Stimulated activated CD8-positive, alpha-beta memory T cell treated with anti-CD3 and anti-CD28 coated beads, Interleukin-2, amount 100 ng/mL, for 48 hours (primary cell): ENCODE measurements at places on chromosomes 12 and 14.
A peak's percentile ranks its signal among the peaks of the same experiment; 100 is the strongest.

DNA sequence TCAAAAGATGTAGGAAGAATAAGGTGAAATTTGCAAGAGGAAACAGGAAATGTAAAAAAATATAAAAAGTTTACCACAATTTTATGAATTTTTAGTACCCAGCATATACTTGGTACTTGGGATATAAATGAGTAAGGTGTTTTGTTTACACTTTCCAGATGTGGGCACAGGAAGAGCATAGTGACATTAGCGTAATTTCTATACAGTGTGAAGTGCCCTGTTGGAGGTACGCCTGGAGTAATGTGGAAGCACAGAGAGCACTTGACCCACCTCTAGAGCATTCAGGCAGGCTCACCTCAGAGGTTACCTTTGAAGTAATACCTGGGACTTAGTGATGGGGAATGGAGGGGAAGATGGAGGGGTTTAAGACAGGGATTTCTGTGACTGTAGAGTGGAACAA lies 89.5 kb downstream of the AEBP2 start:
- DNase-seq: no peak

DNA sequence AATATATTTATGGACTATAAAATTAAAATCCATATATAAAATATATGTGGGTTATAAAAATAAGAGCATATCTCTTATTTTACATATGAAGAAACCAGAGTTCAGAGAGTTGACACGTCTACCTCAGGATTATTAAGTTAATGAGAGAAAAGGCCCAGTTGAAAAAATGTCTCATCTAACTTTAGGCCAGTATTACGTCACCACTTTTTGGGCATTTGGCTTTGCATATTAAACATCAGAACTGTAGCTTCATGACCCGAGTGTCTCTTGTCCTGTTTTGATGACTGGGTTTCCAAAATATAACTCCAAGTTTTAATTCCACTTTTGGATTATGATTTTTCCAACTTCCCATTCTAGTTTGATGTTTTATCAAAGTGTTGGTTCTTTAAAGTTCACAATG lies 1026.1 kb downstream of the SLC6A15 start:
- DNase-seq: no peak

DNA sequence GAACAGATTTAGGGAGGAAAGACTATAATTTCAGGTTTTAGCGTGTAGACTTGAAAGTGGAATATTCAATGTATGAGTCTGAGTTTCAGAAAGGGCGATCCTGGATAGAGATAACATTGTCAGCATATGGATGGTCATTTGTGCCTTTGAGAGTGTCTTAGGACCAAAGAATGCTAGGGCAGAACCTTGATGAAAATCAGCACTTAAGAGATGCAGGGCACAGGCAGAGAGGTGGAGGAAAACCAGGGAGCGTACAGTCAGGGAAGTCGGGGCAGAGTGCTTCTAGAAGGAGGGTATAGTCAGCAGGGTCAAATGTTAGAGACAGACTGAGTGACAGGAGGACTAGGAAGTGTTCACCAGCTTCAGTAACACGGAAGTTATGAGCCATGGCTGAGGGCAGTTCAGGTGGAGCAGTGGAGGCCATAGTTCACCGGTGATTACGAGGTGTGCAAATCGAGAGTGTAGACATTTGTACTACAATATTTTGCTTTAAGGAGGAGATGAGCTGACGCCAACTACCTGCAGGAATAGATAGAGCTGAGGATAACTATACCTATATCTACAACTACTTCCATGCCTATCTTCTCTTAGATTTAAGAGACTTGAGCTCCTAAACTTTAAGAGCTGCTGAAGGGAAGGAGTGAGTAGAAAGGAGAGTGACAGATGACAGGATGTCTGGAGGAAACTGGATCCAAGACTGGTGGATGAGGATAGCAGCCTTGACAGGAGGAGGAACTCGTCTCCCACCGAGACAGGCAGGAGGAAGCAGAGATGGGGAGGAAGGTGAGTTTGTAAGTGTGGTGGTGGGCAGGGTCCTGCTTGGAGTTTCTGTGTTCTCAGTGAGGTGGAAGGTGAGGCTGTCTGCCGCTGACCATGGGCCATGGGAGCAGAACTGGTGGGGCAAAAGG lies 6.5 kb downstream of the CBLN3 start:
- no peak for DNase-seq

DNA sequence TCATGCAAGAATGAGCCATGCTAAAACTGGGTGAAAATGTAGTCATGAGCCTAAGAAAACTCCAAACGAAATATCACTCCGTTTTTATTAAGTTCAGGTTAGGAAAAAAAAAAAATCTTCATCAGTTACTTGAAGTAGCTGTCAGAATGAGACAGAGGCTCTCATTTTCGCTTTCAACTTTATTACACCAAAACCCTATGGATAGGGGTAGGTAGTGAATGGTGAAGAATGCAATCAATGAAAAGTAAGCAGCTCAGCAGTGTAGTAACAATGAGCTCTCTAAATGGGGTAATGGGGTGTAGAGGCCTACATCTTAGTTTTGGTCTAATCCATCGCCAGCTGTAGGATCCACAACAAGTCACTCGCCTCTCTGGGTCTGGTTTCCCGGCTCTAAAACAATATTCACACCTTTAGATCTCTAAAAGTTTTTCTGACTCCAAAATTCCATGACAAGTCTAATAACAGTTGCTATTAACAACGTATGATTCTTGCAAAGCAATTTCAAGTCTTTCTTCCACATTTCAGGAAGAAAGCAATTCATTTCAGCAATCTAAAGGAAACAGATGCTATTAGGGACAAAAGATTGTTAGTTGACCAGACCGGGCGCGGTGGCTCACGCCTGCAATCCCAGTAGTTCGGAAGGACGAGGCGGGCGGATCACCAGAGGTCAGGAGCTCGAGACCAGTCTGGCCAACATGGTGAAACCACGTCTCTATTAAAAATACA lies 1.7 kb downstream of the BTBD7 start:
- DNase-seq: no peak

GRCh38 chr12:666766-667308 lies 3.6 kb upstream of the NINJ2 start:
- no peak for DNase-seq

DNA sequence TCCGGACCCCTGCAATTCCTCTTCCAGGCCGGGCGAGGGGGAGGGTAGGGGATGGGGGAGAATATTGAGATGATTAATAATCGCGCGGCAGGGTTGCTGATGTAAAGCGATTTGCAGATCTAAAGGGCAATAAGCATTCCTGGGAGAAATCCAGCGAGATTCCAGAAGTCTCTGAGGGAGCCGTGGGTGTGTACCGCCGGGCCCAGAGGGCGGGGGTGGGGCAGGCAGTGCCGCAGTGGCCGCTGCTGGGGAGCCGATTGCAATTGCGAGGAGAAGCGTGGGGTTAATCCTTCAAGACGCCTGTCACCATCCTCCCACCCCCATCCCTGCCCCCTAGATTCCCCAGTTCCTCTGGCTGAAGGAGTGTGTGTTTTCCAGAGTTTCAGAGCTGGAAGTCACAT lies 16.4 kb downstream of the FOS start:
- no peak for DNase-seq

GRCh38 chr14:27008187-27008586 lies 410.4 kb upstream of the NOVA1 start:
- no peak for DNase-seq

DNA sequence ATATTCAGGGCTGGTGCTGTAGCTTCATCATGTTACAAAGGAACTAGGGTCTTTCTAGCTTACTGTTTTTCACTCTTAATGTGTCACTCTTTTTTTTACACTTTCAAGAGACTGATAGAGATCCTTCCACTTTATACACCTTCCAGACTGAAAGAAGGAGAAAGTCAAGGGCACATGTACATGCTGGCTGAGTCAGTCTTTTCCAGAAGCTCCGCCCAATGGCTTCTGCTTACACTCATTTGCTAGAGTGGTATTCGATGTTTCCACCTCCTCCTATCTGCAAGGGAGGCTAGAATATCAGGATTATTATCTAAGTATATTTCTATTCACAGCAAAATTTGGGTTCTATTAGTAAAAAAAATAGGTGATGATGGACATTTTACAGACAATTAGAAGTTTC lies 325.8 kb upstream of the OR4E1 start:
- no peak for DNase-seq

DNA sequence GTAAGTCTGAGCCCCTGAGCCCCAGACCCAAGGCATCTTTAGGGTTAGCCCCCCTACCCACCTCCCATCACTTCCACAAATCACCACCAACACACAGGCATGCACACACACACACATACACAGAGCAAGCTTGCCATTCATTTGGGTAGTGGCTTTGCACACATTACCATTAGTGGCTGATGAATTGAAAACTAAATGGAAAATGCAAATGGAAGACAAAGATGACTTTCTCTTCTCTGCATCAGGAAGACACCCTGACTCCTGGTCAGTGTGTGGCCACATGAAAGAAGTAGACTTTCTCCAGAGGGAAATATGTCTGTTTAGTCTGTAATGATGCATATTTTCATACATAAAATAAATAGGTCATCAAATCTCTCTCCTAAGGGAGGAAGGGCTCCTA lies 55.2 kb downstream of the CCDC60 start:
- no peak for DNase-seq

DNA sequence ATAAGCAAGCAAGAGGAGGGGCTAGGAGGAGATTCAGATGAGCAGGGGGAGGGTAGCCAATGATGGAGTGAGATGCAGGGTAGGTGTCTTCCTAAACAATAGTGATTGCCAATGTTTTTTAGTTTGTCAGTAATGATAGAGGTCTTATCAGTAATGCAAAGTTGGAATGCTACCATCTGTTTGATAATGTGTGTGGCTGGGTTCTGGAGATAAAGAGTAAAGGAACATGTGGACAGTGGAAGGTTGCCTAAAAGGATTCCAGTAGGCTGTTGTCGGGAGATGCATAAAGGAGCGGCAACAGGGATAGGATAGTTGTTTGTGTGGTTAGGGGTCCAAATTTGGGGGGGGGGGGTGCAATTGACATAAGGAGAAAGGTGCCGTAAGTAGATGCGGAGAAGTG lies 52.5 kb downstream of the TESPA1 start:
- DNase-seq: no peak

GRCh38 chr12:62260733-62261683 lies 804 bp downstream of the USP15 start:
- DNase-seq: peak; percentile 26

DNA sequence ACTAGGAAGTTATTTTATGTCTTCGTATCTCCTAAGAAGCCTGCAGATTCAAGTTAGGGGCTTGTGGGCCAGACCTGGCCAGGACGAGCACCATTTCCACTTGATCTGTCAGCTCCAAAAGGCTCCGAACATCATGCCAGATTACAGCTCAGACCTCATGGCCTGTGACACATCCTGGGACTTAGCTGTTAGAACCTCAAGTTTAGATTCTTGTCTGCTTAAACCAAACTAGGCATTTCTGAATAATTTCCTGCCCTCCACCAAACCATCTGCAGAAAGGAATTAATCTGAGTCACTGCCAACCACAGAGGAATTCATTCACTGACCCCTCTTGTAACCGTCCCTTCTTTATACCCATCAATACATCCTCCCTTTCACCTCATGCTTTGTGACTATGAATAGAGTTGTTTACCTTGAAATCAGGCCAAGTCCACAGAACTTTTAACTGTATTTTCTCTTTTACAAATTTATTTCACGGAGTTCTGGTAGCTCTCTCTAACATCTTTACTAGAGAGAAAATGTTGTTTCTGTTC lies 120.3 kb downstream of the FBXL14 start:
- DNase-seq: peak; percentile 8

DNA sequence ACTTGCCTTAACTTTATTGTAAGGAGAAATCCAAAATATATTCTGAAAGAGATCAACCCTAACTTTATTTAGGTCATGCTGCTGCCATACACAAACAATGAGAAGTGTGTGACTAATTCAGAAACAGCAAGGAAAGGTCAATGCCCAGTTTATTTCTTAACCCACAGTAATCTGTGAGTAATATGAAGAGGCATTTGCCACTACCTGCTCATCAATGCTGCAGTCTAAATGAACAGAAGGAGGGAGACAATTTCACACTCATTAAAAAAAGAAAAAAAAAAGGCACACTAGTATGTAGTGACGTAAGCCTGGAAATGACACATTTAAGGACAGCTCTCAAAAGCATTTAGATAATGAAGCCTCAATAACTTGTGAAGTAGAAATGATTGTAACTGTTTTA lies 90.5 kb upstream of the FOXN3 start:
- DNase-seq: no peak

DNA sequence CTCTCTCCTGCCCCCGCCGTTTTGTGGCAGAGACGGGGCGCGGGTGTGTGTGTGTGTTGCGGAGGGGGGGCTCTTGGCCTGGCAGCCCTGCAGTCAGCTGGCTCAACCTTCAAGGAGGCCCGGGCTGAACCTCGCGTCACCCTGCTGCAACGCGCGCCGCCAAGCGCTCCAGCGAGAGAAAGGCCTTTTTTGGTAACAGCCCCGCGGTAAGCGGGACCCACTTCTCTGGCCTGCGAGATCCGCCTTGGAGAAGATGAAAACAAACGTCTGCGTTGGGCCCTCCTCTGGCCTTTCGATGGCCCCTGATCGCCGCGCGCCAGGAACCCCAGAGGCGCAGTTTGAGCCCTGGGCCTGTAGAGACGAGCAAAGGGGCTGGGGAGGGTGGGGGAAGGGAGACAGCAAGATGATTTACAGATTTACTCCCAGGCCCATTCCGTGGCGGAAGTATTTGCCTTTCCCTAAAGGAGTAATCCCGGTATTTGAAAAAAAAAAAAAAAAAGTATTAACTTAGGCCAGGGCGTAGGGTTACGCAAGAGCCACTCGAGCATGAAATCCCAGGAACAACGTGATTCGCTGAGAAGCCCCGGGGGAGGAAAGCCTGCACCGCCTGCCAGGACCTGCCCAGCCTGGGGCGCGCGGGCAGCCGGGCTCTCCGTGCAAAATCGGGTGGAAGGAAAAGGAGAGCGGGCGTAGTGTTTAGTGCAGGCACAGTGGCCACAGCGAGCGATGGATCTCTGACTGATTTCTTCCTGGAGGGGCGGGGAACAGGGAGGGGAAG lies 4.5 kb upstream of the IRF2BPL start:
- peak; percentile 63 for DNase-seq
